CD4-positive, alpha-beta memory T cell (primary cell): ENCODE measurements at places on chromosomes 16 and 17. TPM values are rescaled to one million over a fixed set of nuclear protein-coding genes. Genes with fewer than 3 reads are reported as not detected.

The HIGD1B gene
- not detected for total RNA-seq

DNA sequence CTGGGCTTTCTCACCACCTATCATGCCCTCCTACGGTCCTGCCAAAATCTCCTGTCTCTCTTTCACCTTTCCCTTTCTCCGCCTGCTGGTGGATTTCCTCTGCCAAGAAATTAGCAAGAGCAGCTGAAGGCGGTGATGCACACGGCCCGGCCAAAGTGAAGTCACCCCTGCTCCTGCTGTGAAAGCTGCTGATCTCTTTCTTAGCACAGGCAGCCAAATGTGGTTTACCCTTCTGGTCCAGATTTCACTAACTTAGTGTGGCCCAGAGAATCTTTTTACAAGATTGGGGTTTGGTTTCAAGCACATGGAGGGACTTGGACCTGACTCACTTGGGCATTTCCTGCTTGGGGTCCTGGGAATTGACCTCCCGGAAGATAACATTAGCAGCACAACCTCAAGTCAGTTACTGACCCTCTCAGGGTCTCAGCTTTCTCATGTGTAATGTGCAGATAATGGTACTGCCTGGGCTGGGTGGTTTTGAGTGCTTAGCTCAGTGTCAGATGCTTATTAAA is 155.7 kb downstream of the SOCS1 start:
- peaks cover 32% of the 10 kb centered on the region for H3K4me1 ChIP-seq
- no peaks in the 10 kb centered on the region for H3K36me3 ChIP-seq
- no peak for DNase-seq
- H3K4me3 ChIP-seq, result no peak overlapping the region
- no peaks in the 10 kb centered on the region for H3K27me3 ChIP-seq
- no peak overlapping the region for H3K27ac ChIP-seq

DNA sequence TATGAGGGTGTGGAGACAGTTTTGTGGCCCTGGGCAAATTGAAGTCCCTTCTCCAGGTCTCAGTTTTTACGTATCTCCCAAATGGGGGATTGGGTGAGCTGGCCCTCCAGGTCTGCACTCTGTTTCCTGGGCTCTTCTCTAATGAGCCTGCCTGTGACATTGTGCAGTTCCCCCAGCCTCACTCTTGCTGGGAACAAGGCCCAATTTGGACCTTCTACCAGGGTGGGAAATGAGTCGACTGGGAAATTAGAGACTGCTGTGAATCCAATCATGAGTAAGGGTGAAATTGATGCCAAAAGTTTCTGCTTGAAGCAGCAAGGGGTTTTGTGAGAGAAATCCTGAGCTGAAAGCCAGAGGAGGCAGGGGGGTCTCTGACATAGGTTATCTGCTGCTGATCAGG is 71.5 kb upstream of the KSR1 start:
- no peaks in the 10 kb centered on the region for H3K36me3 ChIP-seq
- H3K27me3 ChIP-seq, result no peaks in the 10 kb centered on the region
- H3K27ac ChIP-seq, result no peak overlapping the region
- no peak for DNase-seq
- H3K4me1 ChIP-seq, result peaks cover 4% of the 10 kb centered on the region

DNA sequence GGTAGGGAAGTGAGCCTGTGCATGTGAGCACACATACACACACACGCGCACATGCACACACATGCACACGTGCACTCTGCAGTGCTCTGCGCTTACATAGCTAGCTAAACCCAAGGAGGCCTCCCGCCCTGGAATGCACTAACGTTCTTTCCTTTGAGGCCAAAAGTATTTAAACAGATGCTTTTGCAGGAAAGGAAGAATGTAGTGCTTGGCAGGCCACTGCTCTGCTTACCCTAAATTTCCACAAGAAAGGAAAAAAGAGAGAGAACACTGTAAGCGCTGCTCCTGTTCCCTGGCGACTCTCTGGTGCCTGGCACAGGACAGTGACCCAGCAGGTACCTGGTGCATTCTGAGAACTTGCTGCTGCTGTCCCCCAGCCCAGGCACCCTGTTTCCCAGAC is 31.3 kb upstream of the MRPS23 start:
- no peak overlapping the region for H3K27ac ChIP-seq
- H3K4me1 ChIP-seq, result peaks cover 8% of the 10 kb centered on the region
- no peaks in the 10 kb centered on the region for H3K36me3 ChIP-seq
- DNase-seq, result no peak

DNA sequence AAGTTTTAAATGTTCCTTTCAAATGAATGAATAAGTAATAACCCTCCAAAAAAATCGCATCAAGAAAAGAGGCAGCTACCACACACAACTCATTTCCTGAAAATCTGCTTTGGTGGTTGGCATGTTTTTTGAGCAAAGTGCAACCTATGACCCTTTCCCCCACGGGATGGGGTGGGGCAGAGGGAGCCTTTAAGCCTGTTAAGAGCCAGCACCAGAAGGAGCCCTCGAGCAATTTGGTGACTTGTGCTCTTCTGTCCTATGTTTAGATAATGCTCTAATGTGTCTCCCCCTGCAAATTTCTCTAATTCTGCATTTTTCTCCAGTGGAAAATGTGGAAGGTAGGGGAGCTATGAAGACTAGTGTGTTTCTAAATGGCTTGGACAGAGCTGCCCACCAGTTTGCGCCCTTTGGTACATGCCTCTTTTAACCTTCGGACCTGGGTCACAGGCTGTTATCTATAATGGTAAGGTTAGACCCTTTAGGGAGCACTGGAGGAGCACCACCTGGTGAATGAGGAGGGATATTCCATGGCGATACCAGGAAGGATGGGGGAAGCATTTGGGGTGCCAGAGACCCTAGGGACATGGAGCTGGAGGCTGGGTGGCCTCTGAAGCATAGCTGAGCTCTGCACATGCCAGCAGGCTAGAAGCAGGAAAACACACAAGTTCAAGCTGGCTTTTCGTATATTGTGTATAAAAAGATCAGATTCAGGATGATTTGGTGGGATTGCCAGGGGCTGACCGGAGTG is 1.6 kb downstream of the PYCARD start:
- peaks cover 5% of the 10 kb centered on the region for H3K36me3 ChIP-seq
- H3K4me1 ChIP-seq, result peaks cover 49% of the 10 kb centered on the region
- no peaks in the 10 kb centered on the region for H3K27me3 ChIP-seq
- peak; percentile 56 for DNase-seq
- peak overlapping the region; percentile 57 for H3K4me3 ChIP-seq

- H3K4me1 ChIP-seq, result no peaks in the 10 kb centered on the region
- no peak overlapping the region for H3K27ac ChIP-seq
- no peak for DNase-seq
- peaks cover 36% of the 10 kb centered on the region for H3K36me3 ChIP-seq
- no peak overlapping the region for H3K4me3 ChIP-seq
Measured at GRCh38 chr17:67635681-67636080, 82.1 kb upstream of the NOL11 start.
